ENCODE measurements at places on chromosomes 16 and 17. TPM values are rescaled to one million over a fixed set of nuclear protein-coding genes. Genes with fewer than 3 reads are reported as not detected.

Gene EVPLL
- not detected for total RNA-seq

Gene TBC1D3D
- total RNA-seq, result 2.3 TPM

Gene MPV17L
- 0.27 TPM for total RNA-seq

Gene JPH3
- total RNA-seq, result not detected

Gene PPY
- not detected for total RNA-seq

Gene EXOSC6
- total RNA-seq, result 41.8 TPM

Gene CD300A
- total RNA-seq, result 2.4 TPM

Gene SLX4
- total RNA-seq, result 14.4 TPM

Gene TBC1D28
- not detected for total RNA-seq
